ENCODE measurements at places on chromosomes 13 and 19.

DNA sequence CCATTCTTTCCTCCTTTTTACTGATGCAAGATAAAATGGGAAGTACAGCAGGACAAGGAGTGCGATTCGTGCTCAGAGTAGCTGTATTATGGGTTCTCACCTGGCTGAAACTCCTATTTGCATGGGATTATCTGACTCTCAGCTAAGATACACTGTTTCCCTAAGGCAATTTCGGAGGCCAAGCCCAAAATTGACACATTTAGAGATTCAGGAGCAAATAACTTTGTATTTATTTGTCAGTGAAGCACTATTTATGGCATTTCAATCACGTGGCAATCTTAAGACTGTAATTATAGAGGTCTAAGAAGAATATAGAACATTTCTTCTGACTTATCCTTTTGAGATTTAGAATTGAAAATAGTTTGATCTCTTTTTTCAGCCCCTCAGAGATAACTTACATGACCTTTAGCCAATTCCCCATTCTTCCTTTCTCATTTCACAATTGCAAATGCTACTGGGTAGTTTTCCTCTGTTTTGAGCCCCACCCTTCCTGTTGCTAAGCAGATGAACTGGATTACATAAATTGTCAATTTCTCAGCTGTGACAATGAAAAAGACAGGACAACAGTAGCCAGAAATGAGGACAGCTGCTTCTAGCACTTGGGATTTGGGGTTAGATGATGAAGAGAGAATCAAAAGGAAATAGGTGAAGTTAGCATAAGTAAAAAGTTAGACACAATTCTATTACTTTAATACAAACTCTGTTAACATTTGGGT is 122.7 kb upstream of the FRY start:
- DNase-seq = no peak

GRCh38 chr19:49952479-49952836 is 8.5 kb downstream of the SIGLEC11 start:
- DNase-seq = no peak

DNA sequence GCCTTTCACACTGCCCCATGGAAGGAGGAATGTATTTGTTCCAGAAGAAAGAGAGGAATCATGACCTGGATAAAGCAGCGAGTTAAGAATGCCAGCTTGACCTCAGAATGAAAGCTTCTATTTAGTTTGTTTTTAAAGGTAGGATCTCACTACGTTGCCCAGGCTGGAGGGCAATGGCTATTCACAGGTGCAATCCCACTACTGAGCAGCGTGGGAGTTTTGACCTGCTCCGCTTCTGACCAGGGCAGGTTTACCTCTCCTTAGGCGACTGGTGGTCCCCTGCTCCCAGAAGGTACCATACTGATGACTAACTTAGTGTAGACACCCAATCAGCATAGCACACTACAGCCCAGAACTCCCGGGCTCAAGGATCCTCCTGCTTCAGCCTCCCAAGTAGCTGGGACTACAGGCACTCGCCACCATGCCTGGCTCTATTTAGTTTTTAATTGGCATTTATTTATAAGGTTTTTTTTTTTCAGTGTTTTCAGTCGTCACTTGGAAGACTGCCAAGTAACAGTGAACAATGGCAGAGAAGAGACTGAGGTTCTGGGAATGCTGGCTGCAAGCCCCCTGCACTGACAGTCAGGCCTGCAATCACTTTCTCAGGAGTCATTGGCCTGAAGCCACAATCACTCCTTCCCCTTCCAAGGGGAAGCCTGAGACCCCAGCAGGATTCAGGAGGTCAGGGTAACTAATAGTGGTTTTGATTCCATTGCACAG is 73.1 kb downstream of the EPS15L1 start:
- DNase-seq = no peak

- no peak for DNase-seq
Observed at GRCh38 chr13:71360041-71360440, 507.0 kb downstream of the DACH1 start.

GRCh38 chr13:51222686-51223559 is 725 bp downstream of the FAM124A start:
- DNase-seq = no peak

DNA sequence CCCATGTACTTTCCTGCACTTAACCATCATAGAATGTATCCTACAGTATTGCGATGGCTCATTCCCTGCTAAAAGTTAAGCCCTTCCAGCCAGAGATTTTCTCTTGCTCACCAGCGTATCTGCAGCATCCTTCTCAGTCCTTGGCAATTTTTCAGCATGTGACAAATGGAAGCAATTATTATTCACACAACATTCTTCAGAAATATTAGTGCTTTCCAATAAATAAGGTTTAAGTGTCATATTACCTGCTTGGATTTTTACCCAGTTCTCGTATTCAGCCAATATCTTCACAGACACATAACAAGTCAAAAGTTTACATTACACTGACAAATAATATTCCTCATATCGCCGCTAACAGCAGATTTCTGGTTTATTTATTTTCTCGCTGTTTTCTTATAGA is 82.3 kb downstream of the POU4F1 start:
- no peak for DNase-seq

GRCh38 chr19:31118287-31118955 is 230.8 kb downstream of the TSHZ3 start:
- DNase-seq = no peak

- DNase-seq = no peak
Observed at GRCh38 chr13:99353246-99353600, 46.0 kb upstream of the GPR183 start.

GRCh38 chr19:50632151-50632835 is 7.4 kb downstream of the SYT3 start:
- DNase-seq = no peak

- DNase-seq = no peak
Observed at GRCh38 chr19:32649751-32650150, 25.2 kb downstream of the ANKRD27 start.

- no peak for DNase-seq
Observed at GRCh38 chr13:110301083-110301482, 5.9 kb downstream of the COL4A1 start.

DNA sequence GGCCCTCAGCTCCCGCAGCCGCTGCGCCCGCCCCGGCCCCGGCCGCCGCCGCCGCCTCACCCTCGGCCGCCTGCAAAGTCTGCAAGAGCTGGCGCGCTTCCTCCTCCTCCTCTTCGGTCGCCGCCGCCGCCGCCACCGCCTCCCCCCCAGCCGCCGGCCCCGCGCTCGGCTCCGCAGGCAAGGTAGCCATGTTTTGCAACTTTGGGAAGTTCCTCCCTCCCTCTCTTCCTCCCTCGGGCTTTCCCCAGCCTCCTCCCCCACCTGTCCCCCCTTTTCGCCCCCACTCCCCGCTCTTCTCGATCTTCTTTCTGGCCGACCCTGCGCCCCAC is 433 bp downstream of the SIX5 start:
- no peak for DNase-seq

- no peak for DNase-seq
Observed at GRCh38 chr13:50682966-50683365, 160.5 kb downstream of the DLEU7 start.

DNA sequence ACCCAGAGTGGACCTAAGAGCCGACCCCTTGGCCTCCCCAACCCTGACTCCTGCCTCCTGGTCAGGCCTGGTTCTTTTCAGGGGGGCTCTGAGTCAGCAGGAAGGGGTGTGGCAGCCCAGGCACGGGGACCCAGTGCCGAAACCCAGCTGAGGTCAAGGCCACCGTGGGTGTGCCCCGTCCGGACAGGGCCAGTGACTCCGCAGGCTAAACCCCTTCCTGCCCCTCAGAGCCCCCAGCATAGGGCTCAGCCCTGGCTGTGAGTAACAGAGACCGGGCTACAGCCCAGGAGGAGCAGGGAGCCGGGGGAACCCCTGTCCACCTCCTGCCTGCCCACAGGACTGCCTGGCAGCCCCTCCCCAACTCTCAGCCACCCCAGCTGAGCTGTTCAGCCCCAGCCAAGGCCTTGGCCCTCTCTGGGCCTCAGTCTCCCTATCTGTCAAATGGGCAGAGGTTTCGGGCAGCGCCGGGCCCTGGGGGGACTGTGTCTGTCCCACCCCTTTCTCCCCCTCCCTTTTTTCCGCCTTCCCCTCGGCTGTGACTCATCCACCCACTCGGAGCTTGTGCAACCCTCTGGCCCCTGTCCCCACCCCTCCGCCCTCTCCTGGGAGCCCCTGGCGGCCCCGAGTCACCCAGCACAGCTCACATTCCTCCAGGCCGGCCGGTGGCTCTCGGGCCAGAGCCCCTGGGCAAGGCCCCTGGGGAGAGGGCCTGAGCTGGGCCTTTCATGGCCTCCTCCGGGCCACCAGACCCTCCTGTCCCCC is 8.6 kb downstream of the ZBTB7A start:
- DNase-seq = no peak

DNA sequence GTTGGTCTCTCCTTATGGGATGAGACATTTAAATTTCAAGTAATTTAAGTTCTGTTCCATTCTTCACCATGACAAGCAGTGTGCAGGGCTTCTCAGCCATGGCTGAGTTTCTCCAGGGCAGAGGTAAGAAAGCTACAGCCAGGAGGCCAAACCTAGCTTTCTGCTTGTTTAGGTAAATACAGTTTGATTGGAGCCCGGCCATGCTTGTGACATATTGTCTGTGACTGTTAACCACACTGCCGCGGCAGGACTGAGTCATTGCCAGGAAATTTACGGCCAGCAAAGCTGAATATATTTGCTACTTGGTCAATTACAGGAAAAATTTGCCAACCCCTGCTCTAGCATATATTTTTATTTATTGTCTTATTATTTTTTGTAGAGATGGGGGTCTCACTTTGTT is 10.7 kb downstream of the NLRP8 start:
- DNase-seq = no peak

DNA sequence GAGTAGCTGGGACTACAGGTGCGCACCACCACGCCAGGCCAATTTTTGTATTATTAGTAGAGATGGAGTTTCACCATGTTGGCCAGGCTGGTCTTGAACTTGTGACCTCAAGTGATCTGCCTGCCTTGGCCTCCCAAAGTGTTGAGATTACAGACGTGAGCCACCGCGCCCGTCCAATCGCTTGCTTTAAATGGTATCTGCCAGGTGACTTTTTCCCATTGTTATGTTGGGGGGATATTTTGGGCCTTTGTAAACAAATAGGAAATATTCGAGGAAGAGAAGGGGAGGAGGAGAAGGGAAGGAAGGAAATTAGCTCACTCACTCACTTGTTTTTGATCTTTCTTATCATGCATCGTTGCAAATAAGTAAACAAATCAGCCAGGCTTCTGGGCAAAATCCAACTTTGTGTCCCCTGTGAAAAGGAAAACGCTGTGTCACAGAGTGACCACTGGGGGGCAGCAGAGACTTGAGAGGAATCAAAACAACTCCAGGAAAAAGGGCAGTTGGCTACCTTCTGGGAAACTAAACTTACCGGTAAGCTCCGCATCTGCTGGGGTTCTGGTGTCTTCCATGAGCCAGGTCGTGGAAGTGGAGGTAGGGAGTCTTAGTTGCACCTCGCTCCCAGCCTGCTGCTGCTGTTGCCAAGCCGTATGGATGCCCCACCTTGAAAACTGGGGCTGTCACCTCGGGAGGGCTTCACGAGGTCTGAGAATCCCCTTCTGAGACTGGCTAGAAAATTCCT is 9.3 kb upstream of the RANBP3 start:
- no peak for DNase-seq

DNA sequence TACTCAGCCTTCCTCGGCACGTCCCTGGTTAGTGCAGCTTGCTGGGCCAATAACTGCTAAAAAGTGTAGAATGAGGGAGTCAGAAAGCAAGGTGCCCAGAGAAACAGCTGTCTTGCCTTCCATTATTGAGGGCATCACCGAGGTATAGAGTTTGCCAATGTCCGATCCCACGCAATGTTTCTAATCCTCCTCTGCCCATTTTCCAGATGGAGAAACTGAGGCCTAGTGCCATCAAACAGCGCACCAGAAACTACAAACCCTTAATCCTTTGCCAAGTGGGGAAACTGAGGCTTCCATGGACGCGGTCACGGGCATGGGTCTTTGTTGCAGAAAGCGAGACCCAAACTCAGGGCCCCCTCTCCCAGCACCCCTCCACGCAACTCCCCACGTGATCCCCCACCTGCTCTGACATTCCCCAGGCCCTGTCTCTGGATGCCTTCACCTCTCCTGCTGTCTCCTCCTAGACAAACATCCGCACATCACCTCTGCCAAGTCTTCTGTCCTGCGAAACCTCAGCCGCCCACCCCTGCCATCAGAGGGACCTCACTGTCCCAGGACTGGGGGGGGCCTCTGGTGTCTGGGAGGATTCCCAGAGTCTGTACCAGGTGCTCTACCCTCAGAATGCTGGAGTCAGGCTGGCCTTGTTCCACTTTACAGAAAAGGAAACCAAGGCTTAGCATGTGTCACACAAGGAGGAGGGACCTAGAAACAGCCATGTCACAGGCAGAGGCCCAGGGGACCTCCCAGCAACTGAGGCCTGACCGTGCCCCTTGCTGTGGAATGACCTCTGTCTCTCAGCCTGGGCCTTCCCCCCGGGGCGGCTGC is 930 bp upstream of the PDE4C start:
- DNase-seq = no peak

Measured in vagina (tissue), 2 donors.